CD4-positive, alpha-beta T cell treated with Interferon alpha-2 for 1 hour (primary cell): ENCODE measurements at places on chromosomes 7 and 10.

DNA sequence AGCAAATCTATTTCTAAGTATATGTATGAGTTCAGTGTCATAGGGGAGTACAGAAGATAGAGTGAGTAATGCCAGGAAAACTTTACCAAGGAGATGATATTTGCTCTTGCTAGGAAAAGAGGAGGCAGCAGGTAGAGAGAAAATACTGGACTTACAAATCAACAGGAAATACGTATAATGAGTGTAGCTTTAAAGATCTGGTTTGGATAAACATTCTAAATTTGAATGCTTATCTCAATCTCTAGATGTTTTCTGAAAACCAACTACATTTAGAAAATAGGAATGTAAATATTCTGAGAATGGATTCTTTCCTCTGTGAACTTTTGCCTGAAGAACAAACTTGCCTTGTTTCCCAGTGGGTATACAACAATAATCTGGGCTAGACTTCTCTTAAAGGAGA, 46.9 kb upstream of the GNAI1 start:
- DNase-seq, result no peak

GRCh38 chr10:118754556-118755423, at the start of gene CACUL1:
Gene CACUL1 (minus strand): TSS chr10:118754970. CDS start chr10:118754762, 208 bp downstream.
- peak; percentile 100 for DNase-seq

DNA sequence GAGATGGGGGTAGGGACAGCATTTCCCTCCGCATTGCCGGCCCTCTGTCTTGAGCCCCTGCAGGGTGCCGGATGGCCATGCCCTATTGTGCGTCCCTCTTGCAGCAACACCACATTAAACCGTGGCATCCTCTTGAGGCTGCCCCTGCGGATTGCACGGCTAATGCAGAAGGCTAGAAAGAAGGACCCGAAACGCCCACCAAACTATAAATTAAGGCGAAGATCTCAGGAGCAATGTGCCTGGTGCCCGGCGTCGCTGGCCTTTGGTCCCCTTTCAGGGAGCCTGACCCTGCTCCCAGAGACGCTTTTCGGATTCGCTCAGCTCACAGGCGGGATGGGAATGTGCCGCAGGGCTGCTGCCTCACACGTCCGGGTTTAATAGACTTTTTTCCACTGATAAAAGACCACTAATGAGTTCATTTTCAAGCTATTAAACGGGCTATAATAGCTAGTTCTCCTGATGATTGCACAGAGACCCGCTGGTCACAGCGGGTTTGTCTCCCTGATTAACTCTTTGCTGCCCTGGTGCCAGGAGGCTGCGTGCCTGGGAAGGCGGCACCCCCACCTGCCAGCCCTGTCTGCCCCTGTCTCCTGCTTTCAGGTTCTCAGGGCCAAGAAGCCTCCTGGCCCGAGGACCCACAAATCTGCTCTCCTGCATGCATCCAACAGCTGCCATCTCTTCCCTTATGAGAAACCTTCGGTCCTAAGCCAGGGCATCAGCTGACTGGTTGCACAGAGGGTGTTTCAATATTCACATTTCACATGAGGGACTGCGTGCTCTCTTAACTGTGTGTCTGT, 128.3 kb downstream of the ADARB2 start:
- no peak for DNase-seq

- no peak for DNase-seq
Observed at GRCh38 chr7:129998446-129998845, 45.7 kb upstream of the UBE2H start.

DNA sequence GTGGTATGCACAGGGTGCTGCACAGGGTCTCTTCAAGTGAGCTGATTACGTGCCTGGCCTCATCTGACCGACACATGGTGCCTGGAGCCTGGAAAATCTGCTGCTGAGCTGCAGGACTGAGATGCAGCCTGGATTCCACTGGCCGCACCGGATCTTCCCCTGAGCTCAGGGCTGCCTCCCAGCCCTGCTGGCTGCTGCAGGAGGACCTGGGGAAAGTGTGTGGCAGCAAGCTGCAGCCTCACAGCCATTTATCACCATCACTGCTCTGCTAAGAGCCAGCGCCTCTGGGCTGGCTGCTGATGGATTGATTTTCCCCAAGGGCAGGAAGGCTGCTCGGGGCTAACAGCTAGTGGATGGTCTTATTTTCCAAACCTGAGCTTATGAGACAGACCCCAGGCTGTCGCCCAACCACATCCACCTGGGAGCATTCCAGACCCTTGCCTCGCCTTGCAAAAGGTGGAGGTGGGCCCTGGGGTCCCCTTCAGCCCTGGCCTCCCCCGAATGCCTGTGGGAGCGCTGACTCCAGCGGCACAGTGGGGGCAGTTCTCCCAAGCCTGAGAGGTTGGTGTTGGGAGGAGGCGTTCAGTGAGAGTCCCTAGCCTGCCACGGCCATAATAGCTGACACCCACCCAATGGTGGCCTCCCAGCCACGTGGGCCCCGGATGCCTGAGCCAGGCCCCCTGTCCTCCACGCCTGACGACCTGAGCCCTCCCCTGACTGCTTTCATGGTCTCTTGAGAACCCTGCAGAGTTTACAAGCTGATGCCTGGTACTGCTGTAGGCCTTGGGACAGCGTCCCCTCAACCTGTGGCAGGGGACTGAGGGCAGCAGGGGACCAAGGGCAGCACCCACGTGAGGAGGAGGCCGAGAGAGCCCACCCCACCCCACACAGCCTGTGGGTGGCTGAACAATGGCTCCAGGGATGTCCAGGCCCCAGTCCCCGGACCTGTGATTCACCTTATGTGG, 38.2 kb downstream of the STK32C start:
- no peak for DNase-seq

- no peak for DNase-seq
Observed at GRCh38 chr7:18471476-18472160, 23.9 kb upstream of the HDAC9 start.

DNA sequence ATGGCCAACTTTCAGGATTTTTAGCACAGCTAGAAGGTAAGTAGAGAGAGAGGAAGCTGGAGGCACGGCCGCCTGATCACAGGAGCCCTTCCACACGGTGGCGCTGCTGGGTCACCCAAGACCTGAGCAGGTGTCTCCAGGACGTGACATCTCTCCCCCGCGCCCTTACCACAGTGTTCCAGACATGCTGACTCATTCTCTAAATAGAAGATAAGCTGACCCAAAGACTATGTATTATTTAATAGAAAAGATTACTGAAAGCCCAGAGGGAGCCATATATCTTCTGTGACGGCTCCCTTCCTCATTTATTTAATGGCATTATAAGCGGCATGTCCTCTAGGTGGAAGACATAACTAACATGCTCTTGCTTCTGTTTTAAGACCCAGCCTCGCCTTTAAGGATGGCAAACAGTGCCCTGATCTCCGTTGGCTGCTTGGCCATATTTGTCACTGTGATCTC, 26.0 kb upstream of the MALSU1 start:
- peak; percentile 86 for DNase-seq

- no peak for DNase-seq
Observed at GRCh38 chr10:113479346-113480080, 73.3 kb upstream of the HABP2 start.

GRCh38 chr10:55551603-55552002, 750.6 kb upstream of the PCDH15 start:
- no peak for DNase-seq

DNA sequence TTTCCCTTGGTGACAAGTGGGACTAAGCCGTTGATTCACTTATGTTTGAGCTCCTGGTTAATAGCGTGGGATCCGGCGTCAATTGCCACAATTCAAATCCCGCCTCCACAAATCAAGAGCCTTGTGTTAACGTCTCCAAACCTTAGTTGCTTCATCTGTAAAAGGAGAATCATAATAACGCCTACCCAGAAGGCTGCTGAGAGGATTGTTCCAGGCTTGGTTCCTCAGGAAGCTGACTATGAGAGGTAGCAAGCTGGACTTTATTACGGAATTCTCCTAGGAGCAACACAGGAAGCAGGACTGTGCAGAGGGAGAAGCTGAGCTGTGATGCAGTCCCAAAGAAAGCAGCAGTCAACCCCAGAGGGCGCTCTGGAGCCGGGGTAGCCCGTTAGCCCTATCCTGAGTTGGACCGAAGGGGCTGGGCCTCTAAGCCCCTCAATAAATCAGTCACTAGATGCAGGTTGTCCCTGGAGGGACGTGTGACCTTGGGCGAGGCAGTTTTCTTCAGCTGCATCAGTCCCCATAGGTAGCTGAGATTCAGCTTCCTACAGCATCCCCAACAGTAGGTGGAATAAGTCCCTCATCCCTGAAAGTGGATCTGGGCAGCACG, 6.9 kb upstream of the BAG3 start:
- no peak for DNase-seq

DNA sequence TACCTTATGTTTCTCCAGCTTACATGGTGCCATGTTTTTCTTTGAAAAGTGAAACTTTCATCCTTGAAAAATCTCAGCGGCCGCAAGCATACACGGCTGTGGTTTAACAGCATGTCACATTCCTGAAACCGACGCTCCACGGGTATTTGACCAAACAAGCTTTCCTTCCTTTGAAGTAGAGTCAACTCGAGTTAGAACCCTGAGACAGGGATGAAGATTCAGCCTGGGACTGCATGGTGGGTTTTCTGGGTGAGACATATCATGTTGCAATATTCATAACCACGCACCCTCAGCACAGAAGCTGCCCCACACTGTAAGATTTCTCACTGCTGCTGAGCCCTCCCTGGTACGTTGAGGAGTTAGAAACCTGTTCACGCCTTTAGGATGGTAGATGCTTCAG, 8.1 kb downstream of the CYP26A1 start:
- no peak for DNase-seq

DNA sequence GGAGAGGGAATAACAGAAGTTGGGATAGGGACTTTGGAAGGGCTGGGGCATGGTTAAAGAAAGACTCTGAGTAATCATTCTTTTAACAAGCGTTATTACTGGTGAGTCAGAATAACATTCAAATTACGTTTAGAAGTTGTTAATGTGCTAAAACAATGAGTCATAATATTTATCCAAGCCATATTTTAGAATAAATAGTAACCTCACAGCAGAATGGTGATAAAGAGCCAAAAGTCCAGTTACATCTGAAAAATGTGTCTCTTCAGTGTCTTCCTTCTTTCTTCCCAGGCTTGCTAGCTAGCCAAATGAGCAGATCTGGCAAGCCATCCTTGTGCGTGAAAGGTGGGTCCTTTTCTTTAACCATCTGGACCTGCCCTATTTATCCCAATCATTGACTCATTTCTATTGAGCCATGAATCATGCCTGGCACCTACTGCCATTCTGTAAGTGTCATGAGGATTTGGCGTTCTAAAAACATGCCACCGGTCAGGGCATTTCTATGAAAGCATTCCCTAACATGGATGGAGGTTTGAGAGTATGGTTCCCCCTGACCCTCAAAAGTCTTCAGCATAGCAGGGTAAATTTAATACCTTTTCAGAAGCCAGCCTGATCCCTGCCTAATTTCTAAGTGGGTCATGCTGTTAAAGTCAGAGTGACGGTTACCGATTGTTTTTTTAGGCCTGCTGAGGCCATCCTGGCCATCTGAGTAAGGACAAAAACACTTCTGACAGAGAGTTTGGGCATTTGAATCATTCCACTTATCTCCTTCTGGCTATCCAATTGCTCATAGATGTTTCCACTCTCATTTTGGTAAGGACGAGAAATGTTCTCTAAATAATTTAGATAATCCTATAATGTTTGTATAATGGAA, 26.9 kb downstream of the MYPN start:
- no peak for DNase-seq

DNA sequence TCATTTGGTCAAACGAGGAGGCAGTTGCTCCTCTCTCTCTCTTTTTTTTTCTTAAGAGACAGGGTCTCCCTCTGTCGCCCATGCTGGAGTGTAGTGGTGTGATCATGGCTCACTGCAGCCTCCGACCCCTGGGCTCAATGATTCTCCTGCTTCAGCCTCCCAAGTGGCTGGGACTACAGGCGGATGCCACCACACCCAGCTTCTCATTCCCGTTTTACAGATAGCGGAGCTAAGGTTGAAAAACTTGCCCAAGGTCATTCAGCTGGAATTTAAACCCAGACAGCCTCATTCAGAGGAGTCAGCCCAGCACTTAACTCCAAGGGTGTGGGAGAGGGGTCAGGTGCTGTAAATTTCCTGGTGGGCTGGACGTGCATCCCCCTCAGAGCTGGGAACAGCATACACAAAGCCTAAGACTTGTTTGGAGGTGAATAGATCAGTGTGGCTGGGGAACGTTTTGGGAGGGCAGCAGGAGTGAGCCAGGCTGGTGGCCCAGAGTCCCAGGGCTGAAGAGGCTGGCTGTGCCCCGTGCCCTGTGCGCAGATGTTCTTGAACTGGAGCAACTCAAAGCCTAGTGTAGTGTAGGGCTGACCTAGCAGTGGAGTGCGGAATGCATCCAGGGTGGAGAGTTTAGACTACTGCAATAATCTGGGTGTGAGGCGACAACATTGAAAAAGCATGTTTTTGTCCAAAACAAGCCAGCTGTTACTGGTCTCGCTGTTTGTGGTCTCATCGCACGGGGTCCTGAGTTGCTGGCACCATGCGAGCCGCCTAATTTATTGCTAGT, 2.3 kb downstream of the HTRA1 start:
- no peak for DNase-seq

GRCh38 chr10:86992456-86992855, 24.2 kb downstream of the ADIRF start:
- no peak for DNase-seq

GRCh38 chr7:104444017-104444416, 115.6 kb downstream of the LHFPL3 start:
- no peak for DNase-seq

- no peak for DNase-seq
Observed at GRCh38 chr7:1425292-1426136, 33.8 kb downstream of the MICALL2 start.

DNA sequence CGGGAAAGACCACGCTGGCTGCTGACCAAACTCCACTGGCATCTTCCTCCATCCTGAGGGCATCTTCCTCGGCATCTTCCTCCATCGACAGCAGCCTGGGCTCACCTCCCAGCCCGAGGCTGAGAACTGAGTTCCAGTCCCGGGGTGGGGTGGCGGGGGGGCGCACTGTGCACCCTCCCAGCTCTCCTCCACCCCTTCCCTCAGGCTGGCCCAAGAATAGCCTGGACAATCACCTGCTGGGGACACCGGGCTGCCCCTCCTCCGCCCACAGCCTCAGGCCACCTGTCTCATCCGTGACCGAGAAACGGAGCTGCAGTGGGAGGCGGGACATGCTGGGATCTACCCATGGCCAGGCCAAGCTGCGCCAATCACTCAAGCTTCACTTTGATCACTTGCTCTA, 37.2 kb downstream of the DIP2C start:
- DNase-seq, result no peak

DNA sequence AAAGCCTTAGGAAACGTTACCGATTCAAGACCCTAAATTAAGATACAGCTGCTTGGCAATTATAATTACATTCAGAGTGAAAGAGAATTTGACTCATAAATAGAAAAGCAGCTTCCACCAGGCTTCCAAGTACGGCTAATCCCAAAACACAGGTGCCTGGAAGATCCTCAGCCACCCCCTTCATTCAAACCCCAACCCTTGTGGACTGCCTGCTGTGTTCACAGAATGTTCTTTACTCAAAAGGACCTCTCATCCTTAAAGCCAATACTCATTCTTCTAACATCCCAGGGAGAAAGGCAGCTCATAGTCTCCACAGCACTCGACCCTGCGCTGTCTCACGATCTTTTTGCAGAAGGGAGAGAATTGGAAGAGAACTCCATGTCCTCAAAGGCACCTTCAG, 32.9 kb downstream of the RNF32 start:
- no peak for DNase-seq
